Gastroesophageal sphincter (tissue), 4 donors: ENCODE measurements at places on chromosomes 3 and 15.

- ATAC-seq, result no peak
These were observed 93.1 kb downstream of the AKAP13 start for GRCh38 chr15:85473455-85473854.

GRCh38 chr15:101112336-101113113 is 139.3 kb downstream of the CHSY1 start:
- ATAC-seq, result no peak

GRCh38 chr15:95138604-95139270 is 907.4 kb downstream of the MCTP2 start:
- ATAC-seq, result no peak

DNA sequence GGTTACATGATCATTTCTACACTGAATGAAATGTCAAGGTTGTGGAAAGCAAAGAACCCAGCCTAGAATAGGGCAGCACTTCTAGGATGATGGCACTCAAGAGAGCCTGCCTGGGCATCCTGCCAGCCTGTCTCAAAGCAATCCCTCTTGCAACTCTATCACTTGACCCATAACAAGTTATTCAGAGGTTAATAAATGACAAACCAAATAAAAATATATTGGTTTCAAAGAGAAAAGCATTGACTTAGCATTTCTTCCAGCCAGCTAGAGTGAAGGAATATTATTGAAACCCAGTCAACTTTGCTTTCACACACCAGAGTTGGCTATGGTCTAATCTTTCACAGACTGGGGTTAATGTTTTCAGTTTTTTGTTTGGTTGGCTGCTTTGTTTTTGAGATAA is 214.6 kb upstream of the UBE2E2 start:
- ATAC-seq, result no peak

DNA sequence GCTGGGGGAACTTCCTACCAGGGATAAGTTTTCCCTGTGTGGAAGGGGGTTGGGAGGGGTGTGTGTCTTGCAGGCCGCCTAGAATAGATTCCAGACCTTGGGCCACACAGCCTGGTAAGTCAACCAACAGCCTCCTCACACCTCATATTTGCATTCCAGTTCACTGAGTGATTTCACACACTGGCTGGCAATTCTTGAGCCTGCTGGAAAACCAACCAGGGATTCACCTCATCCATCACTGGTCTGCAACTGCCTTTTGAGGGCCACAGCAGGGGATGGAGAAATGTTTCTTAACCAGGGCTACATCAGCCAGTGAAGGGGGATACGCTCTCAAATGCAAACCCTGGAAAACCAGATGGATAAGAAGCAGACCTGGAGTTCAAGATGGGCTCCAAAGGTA is 2.0 kb downstream of the FSTL1 start:
- ATAC-seq, result peak; percentile 44

DNA sequence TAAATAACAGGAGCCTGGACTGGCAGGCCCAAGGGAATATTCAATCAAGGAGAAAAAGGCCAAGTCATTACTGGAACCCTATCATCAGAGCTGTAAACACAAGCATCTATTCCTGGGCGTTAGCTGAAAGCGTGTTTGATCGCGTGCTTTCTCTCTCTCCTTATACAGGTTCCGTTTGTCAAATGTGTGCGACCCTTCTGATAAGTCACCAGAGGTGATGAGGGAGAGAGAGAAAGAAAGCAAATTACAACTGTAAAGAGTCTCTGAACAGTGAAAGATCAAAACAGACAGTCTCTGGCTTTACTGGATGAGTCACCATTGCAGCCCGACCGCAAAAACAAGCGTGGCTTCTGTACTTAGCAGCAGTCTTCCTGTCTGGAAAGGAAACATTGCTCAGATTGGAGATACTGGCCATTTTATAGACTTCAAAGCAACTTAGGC is 39.5 kb upstream of the TPRG1 start:
- ATAC-seq, result peak; percentile 59

DNA sequence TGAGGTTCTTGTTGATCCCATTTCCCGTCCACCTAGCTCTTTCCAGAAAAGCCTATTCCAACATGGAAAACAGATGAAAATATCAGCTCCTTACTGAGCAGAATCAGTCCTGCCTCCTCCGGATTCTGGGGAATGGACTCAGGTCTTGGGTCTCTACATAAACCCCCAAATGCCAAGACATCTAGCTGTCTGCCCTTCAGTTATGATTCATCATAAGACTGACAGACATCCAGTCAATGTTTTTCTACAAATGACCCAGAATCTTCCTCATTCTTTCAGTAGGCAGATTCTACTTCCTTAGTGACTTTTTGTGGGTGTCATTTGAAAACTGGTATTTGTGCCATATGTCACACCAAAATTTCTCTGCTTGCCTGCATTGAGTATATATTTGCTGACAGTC is 103.0 kb upstream of the TGFBR2 start:
- no peak for ATAC-seq

DNA sequence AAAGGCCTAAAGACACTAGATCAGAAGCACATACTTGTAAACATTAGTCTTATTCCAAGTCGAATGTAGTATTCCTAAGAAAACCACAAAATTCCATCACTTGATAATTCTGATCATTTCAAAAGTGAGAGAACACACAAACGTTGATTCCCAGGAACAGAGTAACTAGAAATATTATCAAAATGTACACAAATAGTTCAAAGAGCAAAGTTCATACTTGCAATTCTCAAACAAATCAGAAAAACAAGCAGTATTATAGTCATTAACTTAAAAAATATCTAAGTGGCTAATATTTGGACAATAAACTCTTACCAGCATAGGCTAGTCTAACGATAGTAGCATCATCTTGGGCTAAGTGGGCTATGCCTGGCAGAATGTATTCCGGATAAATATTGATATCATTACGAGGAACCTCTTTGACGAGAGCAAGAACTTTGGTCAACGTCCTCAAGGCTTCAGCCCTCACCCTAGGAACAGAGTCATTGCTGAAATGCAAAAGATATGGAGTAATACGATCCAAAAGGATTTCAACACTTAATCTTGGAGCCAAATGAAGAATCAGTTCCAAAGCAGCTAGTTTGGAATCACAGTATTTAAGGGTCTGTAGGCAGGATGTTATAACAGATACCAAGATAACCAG is 13.3 kb downstream of the PIK3R4 start:
- no peak for ATAC-seq
